ENCODE measurements at places on chromosomes 12 and 14.

- no peak for DNase-seq
These were observed 2.3 kb upstream of the GLIPR1 start for GRCh38 chr12:75478116-75478794.

DNA sequence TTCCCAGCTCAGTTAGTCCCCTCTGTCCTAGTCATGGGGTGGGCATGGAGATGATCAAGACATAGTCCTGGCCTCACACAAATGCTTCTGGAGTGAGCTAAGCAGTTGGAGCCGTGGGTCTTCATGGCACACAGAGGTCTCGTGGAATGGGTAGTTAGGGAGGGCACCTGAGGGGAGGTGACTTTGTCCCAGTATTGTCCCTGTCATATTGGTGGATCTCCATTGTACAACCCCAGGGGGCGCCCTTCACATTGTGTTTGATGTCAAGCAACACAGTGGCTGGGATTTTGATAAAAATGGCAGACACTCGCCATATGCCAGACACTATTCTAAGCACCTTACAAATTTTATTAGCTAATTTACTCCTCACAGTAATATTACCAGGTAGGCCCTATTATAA, 175.4 kb upstream of the LHX5 start:
- DNase-seq = no peak

GRCh38 chr14:50088731-50089130, 27.6 kb downstream of the VCPKMT start:
- no peak for DNase-seq

- peak; percentile 68 for DNase-seq
These were observed 16.5 kb downstream of the SELPLG start for GRCh38 chr12:108616941-108617858.

- DNase-seq = no peak
These were observed 160.1 kb downstream of the TMX1 start for GRCh38 chr14:51400139-51400538.

DNA sequence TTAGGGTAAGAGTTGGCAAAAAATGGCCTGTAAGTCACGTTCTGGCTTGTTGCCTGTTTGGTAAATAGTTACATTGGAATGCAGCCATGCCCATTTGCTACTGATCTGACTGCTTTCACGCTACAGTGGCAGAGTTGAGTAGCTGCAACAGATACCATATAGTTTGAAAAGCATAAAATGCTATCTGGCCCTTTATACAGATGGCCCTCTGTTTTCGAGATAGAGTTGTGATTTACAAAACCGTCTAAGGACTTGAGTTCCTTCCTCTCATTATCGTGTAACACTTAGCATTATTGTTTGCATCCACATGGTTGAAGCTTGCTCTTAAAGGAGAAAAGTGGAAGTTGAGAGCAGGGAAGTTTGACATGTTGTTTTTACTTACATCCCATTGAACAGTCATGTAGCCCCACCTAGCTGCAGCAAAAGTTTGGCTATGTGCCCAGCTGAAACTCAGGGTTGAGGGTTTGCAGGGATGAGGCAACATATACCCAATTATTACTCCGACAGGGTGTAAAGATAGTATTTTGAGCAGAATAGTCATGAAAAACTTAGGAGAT, 11.3 kb upstream of the SCFD1 start:
- no peak for DNase-seq

- no peak for DNase-seq
These were observed 1.5 kb upstream of the ZNF641 start for GRCh38 chr12:48352157-48352760.

GRCh38 chr12:50467439-50467838, 37.3 kb upstream of the DIP2B start:
- DNase-seq = no peak

- no peak for DNase-seq
These were observed 41.7 kb downstream of the MIS18BP1 start for GRCh38 chr14:45211295-45211694.

GRCh38 chr12:71896205-71896882, 42.3 kb upstream of the TPH2 start:
- DNase-seq = no peak

Data from stimulated activated CD4-positive, alpha-beta T cell treated with anti-CD3 and anti-CD28 coated beads, Interleukin-12 subunit alpha, Interleukin-12 subunit beta, amount 100 ng/mL, for 24 hours (primary cell).